Brain pericyte (primary cell): ENCODE measurements at places on chromosomes 1 and 21.

DNA sequence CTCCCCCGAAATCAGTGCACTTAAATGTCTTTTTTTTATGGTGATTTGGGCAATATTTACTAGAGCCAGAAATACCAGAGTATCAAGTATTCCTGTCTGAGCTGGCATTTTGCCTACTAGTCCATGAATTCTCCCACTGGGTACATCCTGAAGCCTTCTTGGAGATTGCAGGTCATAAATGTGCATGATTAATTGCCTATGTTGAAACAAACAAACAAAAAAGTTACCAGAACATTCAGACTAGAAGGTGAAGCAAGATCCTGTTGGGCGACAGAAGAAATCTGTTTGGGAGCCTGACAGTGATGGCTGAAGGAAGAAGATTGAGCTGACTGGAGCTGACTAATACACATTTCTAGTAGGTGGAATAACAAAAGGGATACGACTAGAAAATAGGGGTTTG lies 127.4 kb upstream of the NRIP1 start:
- no peak for DNase-seq

GRCh38 chr21:26761174-26761915 lies 83.9 kb downstream of the ADAMTS1 start:
- DNase-seq: no peak

GRCh38 chr1:183370399-183371058 lies 47.7 kb downstream of the NMNAT2 start:
- no peak for DNase-seq

DNA sequence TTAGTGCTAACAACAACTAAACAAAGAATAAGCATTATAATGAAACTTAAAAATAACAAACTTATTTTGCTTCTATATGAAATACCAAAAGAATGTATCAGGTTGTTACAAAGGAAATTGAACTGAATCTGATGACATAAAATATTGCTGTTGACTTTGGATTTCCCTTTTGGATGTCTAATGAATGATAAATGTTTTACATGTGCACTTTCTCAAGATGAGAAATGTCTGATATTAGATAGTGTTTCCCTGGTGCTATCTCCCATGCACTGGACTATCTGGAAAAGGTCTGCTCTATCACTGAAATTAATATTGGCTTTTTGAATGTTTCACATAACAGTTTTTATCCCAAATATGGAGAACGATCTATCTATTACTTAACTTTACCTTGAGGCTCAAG lies 179.9 kb downstream of the HMCN1 start:
- DNase-seq: no peak

- no peak for DNase-seq
Measured at GRCh38 chr1:235280467-235280866, 47.5 kb downstream of the ARID4B start.

- peak; percentile 13 for DNase-seq
Measured at GRCh38 chr1:186404454-186405051, 28.9 kb downstream of the ODR4 start.

DNA sequence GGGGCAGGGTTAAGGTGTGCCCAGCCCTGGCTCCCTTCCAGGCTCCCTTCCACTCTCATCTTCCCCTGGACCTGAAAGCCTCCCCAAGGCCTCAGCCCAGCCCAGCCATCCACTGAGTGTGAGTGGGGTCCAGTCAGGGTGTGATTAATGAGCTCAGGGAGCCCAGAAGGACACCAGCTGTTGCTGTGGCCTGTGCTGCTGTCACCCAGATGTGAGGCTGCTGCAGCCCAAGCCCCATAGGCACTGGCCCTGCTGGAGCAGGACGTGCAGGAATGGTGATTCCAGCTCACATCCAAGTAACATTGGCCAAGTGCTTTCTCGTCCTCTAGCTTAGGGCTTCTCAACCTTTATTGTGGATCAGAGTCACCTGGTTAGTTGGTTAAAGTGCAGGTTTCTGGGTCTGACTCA lies 77.6 kb downstream of the EPHB2 start:
- no peak for DNase-seq

DNA sequence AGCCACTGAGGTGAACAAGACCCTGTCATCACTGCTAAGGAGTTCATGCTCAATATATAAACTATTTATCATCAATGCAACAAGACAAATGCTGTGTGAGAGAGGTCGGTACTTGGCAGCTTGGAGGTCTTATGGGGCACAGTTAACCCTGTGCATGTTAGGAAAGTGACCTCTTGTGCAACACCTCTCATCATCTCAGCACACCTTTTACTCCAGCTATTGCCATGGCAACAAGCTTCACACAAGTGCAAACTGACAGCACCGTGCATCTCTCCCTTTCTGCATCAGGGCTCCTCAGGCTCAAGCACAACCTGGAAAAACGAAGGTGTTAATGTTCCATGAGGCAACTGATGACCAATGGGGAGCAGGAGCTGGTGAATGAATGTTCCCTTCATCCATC lies 14.7 kb upstream of the MYSM1 start:
- no peak for DNase-seq

GRCh38 chr1:100485855-100486258 lies 52.1 kb upstream of the GPR88 start:
- DNase-seq: no peak

- no peak for DNase-seq
Measured at GRCh38 chr1:164702216-164702615, 143.2 kb downstream of the PBX1 start.
